ENCODE measurements at places on chromosomes 5 and 9.

DNA sequence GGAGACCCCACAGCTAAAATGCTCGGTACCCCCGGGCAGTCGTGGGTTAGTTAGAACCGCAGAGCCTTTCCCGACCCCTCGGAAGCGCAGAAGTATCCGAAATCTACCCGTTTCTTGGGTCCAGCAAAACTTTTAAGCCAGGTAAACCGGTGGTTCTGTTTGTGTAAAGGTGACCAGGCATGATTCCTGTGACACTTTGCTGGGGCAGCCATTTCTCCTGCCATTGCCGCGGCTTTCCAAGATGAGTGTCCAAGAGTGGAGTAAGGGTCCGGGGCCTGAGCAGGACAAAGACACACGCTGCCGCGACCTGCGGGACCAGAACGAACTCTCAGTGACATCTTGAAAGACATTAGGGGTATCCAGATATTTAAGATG, 655 bp downstream of the MARVELD2 start:
- no peak for DNase-seq

- DNase-seq, result no peak
Observed at GRCh38 chr5:54222336-54222735, 88.0 kb downstream of the ARL15 start.

GRCh38 chr5:75028090-75028489, 24.3 kb downstream of the GCNT4 start:
- DNase-seq, result no peak

DNA sequence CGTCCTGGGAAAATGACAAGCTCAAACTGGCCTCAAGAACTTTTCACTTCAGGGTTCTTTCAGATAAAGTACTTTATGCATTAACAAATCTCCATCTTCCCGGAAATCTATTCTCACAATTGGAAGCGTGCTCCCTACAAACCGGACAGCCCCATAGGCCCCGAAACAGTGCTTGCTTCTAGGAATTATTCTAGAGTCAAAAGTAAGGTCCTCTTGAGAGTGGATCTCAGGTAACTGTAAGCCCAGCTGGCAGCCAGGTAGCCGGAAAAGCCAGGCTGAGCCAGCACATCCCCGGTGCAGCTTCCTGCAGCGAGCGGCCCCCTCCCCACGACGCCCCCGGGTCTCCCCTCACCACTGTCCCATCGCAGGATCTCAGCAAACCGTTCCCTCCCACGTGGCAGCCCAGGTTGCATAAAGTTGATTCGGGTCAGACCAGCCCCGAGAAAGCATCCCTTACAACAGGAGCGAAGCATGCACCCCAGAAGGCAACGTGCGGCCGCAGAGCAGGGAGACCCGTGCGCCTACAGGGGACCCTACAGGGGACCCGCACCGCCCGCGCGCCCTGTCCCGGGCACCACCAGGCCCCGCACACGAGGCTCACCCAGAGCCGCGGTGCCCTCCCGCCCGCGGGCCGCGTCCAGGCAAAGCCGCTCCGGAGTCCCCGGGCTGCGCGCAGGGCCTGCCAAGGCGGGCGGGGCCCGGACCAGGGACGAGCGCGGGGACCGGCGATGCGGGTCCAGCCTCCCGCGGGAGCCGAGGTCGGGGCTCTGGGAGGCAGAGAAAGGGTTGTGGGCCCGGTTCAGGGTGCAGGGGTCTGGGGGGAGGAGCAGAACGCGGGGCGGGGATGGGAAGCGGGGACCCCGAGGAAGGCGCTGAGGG, 920 bp downstream of the LPCAT1 start:
- no peak for DNase-seq

GRCh38 chr5:150515446-150515845, 7.5 kb downstream of the NDST1 start:
- no peak for DNase-seq

Measured in stimulated activated CD4-positive, alpha-beta T cell treated with anti-CD3 and anti-CD28 coated beads, Interleukin-15, amount 100 ng/mL, for 48 hours (primary cell).